GM23248 (cell line): ENCODE measurements at places on chromosomes 16 and 17. TPM values are rescaled to one million over a fixed set of nuclear protein-coding genes. Genes with fewer than 3 reads are reported as not detected.

The C16orf92 gene
- not detected in 2 replicates for total RNA-seq

The RUNDC3A gene
- 0.11 TPM in 1 of 2 replicates, not detected in the other for total RNA-seq

The KRTAP2-2 gene
- total RNA-seq: not detected in 2 replicates

The KRT32 gene
- not detected in 2 replicates for total RNA-seq

- no peak overlapping the region for H3K4me3 ChIP-seq
- no peak overlapping the region for H3K27ac ChIP-seq
- no peaks in the 10 kb centered on the region for H3K4me1 ChIP-seq
- H3K36me3 ChIP-seq: no peaks in the 10 kb centered on the region
Observed at GRCh38 chr17:49214676-49215360, 4.3 kb downstream of the ABI3 start.

DNA sequence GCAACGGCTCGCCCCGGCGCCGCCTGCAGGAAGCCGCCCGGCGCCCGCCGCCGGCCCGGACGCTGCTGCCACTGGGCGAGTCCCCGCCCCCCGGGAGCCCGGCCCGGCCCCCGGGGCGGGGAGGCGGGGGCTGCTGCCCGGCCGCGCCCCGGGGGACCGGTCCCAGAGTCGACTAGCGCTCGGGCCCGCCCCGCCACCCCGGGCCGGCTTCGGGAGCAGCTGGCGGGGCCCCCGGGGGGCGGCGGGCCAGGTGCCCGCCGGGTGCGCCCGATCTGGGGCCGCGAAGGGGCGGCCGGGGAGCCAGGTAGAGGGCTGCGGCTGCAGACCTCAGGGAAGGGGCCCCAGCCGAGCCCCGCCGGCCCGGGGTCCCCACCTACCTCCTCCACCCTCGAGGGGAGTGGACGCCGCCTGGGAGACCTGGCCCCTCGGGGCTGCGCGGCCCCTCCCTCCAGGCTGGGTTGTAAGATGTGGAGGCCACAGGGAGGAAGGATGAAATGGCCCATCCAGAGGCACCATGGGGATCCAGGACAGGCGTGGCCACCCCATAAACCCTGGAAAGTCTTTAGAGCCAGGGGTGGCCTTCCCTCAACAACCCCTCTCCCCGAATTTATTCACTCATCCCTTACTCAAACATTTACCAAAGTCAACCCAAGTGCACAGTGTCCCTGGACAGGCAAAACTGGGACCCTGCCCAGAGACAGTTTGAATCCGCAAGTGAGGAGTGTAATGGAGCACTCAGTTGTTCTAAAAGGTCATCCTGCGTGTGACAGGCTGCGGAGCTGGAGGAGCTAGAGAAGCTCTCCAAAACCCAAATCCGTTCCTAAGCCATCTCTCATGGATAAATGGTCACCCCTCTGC, at the start of gene CDYL2:
CDYL2 (minus strand) TSS at position 73 of the 858 bp plus-strand sequence. CDS start 425 bp downstream, outside the sequence.
- H3K27me3 ChIP-seq: no peaks in the 10 kb centered on the region
- H3K27ac ChIP-seq: no peak within 1 kb of the TSS
- H3K36me3 ChIP-seq: no peaks in the 10 kb centered on the region
- peak within 1 kb of the TSS; percentile 83 for H3K4me3 ChIP-seq

DNA sequence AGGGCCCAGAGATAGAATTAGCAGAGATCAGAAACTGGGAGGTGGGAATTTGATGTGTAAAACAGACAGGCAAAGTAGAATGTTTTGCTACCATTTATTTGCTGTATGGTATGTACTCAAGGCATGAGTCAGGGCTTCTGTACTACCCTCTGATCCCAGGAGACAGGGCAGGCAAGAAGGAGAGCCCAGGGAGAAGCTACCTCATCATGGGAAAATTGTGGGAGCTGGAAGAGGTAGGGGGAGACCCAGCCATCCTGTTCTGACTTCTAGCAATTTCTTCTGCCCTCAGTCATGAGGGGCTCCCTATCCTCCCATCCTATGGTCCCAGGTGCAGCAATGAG, 1.7 kb upstream of the PIGS start:
- peaks cover 14% of the 10 kb centered on the region; the same call in 1 of the 2 replicates for H3K4me1 ChIP-seq
- H3K27ac ChIP-seq: no peak overlapping the region
- H3K36me3 ChIP-seq: no peaks in the 10 kb centered on the region
- H3K27me3 ChIP-seq: no peaks in the 10 kb centered on the region

The TGFB1I1 gene
- 71.8 and 88.5 TPM in 2 replicates for total RNA-seq

DNA sequence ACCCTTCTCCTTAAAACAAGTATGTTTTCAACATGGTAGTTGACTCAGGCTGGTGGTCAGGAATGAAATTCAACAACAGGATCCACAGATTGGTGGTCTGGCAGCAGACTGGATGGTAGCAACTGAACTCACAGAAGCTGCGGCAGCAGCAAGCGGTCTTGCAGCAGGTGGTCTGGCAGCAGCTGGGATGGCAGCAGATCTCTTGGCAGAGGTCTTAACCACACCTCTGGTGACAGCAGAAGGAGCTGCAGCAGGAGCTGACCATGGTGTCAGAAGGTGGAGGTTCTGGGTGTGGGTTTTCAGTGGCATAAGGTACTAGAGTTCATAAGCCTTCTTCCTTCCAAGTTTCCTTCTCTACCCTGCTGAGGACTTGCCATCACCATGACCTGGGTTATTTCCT, 2.2 kb upstream of the KRTAP4-1 start:
- no peak overlapping the region for H3K4me3 ChIP-seq
- H3K36me3 ChIP-seq: no peaks in the 10 kb centered on the region

- H3K36me3 ChIP-seq: no peaks in the 10 kb centered on the region
- no peaks in the 10 kb centered on the region for H3K4me1 ChIP-seq
- DNase-seq: no peak
- H3K27ac ChIP-seq: no peak overlapping the region
- H3K27me3 ChIP-seq: no peaks in the 10 kb centered on the region
Observed at GRCh38 chr17:63950940-63951907, 19.1 kb upstream of the CD79B start.

The GAST gene
- not detected in 2 replicates for total RNA-seq

The CDH1 gene
- not detected in 2 replicates for total RNA-seq

DNA sequence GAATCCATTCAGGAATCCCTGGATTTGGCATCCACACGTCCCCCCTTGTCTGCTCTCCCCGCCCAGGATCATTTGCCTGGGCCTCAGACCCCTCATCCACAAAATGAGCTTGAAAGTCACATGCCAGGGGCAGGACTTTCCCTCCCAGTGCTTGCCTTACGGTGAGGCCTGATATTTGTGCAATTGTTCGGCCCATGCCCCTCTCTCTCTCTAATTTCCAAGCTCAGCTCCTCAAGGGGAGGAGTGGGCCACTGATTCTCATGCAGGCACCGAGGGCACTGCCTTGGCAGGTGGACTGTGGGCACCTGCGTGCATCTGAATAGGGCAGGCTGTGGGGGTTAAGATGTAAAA, 267.2 kb upstream of the FOXF1 start:
- peaks cover 87% of the 10 kb centered on the region for H3K27me3 ChIP-seq
- no peak overlapping the region for H3K4me3 ChIP-seq
- no peak overlapping the region for H3K27ac ChIP-seq
- no peaks in the 10 kb centered on the region for H3K36me3 ChIP-seq

DNA sequence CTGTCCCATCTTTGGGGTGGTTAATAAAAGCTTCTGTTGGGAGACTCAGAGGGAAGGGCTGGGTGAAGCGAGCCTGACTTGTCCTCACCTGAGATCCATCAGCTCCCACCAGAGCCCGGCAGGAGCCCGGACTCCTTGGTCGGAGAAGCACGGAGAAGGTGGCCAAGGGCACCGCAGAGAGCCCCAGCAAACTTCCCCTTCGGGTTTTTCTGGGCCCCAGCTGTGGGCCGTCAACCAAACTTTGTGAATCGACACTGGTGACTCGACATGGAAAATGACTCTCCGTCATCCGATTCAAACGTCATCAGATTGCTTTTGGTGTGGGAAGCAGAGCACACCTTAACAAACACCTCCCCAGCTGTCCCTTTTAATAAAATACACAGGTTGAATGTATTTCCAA, 21.4 kb downstream of the ENPP7 start:
- H3K36me3 ChIP-seq: no peaks in the 10 kb centered on the region
- H3K4me1 ChIP-seq: no peaks in the 10 kb centered on the region
- H3K27me3 ChIP-seq: peaks cover 48% of the 10 kb centered on the region
- H3K4me3 ChIP-seq: no peak overlapping the region

GRCh38 chr16:47780213-47780875, 319.2 kb downstream of the PHKB start:
- no peaks in the 10 kb centered on the region for H3K27me3 ChIP-seq
- no peak overlapping the region for H3K27ac ChIP-seq
- peak; percentile 28 for DNase-seq
- no peaks in the 10 kb centered on the region for H3K36me3 ChIP-seq

The NETO2 gene
- 9.4 and 14.6 TPM in 2 replicates for total RNA-seq

The SEZ6L2 gene
- total RNA-seq: 30.7 and 34.7 TPM in 2 replicates

GRCh38 chr16:86285938-86286921, 224.1 kb upstream of the FOXF1 start:
- no peaks in the 10 kb centered on the region for H3K4me1 ChIP-seq
- DNase-seq: peak; percentile 42
- H3K4me3 ChIP-seq: no peak overlapping the region
- peaks cover 100% of the 10 kb centered on the region for H3K27me3 ChIP-seq

DNA sequence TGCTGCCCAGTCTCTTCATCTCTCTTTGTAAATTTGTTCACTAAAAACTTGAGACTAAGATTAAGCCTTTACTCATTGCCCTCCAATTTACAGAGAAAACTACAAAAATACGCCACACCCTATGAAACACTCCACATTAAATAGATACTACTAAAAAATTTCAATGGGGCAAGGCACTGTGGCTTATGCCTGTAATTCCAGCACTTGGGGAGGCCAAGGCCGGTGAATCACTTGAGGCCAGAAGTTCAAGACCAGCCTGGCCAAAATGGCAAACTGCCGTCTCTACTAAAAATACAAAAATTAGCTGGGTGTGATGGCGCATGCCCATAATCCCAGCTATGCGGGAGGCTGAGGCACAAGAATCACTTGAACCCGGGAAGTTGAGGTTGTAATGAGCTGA, 3.8 kb downstream of the UBE2O start:
- H3K27ac ChIP-seq: no peak overlapping the region
- no peaks in the 10 kb centered on the region for H3K36me3 ChIP-seq
- no peak overlapping the region for H3K4me3 ChIP-seq

The PRDM7 gene
- not detected in 2 replicates for total RNA-seq

The KRTAP2-3 gene
- total RNA-seq: 0.38 and 13.4 TPM in 2 replicates

- no peak overlapping the region for H3K27ac ChIP-seq
- no peaks in the 10 kb centered on the region for H3K4me1 ChIP-seq
Observed at GRCh38 chr16:26139091-26139490, 447.3 kb downstream of the HS3ST4 start.

DNA sequence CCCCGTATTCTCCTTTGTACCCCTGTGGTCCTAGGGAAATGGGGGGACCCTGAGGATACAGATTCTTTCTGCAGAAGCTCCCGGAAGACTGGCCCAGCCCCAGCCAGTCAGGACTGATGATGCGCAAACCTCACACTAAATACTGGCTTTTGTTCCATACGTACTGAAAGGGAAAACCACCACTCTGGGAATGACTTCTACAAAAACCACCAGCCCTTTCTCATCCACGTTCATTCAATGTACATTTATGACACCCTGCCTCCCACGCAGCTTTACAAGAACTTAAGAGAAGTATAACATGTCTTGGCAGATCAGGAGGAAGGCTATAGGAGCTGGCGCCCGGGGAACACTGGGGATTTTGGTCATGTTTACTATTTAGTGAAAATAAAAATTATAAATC, 70.6 kb downstream of the MARCHF10 start:
- H3K4me3 ChIP-seq: no peak overlapping the region
- no peaks in the 10 kb centered on the region for H3K27me3 ChIP-seq
- DNase-seq: no peak
- H3K36me3 ChIP-seq: no peaks in the 10 kb centered on the region
